ENCODE measurements at places on chromosomes 5 and 9. TPM values are rescaled to one million over a fixed set of nuclear protein-coding genes. Genes with fewer than 3 reads are reported as not detected.

DNA sequence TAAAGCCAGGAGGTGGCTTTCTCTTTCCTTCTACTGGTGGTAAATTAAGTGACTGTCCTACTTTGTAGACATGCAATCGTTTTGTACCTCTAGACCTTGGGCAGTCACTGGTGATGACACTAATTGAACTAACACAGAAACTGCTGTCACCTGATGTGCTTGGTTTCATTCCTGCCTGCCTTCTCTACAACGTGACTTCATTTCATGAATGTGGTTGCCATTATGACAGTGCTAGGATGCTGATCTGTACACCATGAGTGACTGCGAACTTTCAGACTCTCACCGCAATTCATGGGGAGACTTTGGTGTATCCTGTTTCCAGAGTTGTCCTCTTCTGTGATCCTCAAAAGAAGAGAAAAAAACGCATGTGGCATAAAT is 47.5 kb downstream of the UBE2QL1 start:
- H3K36me3 ChIP-seq: no peaks in the 10 kb centered on the region
- peaks cover 53% of the 10 kb centered on the region for H3K27me3 ChIP-seq
- no peak overlapping the region for H3K27ac ChIP-seq
- DNase-seq: no peak
- no peak overlapping the region for H3K4me3 ChIP-seq

- DNase-seq: no peak
- H3K4me3 ChIP-seq: peak overlapping the region; percentile 38
- peak overlapping the region; percentile 80 for H3K27ac ChIP-seq
- H3K4me1 ChIP-seq: peaks cover 49% of the 10 kb centered on the region
- no peaks in the 10 kb centered on the region for H3K27me3 ChIP-seq
- H3K36me3 ChIP-seq: peaks cover 4% of the 10 kb centered on the region
Measured at GRCh38 chr9:121289026-121289771, 21.2 kb downstream of the GSN start.

DNA sequence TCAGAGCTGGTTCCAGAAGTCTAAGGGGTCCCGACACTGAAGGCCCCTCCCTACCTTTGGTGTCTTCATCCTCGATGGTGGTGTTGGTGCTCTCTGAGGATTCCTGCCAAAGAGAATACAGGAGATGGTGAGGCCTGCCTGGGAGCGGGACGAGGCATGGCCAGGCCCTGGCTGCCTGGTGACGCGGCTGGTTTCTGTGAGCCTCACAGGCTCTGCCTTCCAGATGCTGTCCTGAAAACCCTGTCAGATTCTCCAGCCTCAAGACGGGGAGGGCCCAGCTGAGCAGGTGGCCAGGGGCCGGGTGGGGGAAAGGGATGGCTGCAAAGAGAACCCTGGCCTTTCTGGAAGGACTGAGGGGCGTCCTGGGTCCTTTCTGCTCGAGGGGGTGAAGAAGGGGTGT is 48.8 kb downstream of the SLC6A7 start:
- H3K36me3 ChIP-seq: no peaks in the 10 kb centered on the region
- H3K4me1 ChIP-seq: no peaks in the 10 kb centered on the region
- no peak overlapping the region for H3K4me3 ChIP-seq
- no peak overlapping the region for H3K27ac ChIP-seq
- DNase-seq: no peak

DNA sequence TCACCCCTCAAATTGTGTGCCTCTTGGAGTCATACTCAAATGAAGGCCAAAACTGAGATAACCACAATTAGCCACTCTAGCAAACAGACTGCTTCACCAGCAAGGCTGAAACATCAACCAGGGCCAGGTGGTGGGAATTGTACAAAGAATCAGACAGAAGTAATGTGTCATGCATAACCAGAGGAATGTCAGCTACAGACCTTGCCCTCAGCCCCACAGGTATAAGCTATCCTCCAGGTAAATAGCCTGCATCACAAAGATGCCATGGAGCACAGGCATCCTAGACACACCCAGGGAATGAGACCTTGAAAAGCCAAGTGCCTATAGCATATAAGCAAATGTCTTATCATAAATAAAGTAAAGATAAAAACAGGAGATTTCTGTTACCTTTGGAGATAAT is 242.7 kb downstream of the CETN3 start:
- no peak overlapping the region for H3K27ac ChIP-seq
- no peaks in the 10 kb centered on the region for H3K36me3 ChIP-seq
- DNase-seq: no peak
- H3K27me3 ChIP-seq: peaks cover 5% of the 10 kb centered on the region
- H3K4me1 ChIP-seq: peaks cover under 1% of the 10 kb centered on the region

DNA sequence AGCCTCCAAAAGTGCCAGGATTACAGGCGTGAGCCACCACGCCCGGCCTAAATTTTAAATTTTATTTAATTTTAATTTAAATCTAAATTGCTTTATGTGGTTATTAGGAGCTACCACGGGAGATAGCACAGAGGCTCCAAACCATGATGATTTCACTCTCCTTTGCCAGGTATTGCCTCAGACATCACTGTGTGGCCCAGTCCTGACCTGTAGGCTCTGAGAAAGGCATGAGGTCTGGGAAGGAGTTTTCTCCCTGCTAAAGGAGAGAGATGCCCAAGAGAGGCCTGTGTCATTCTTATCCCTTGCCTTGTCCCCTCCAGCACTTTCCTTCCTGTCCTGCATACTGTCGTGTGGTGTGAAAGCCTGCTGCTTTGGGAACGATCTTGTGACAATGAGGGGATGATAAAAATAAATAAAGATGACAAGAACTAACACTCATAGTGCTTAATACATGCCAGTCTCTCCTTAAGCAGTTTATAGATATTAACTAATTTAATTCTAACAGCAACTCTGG is 37.0 kb upstream of the BASP1 start:
- no peaks in the 10 kb centered on the region for H3K36me3 ChIP-seq
- no peaks in the 10 kb centered on the region for H3K27me3 ChIP-seq
- H3K4me3 ChIP-seq: no peak overlapping the region
- peak overlapping the region; percentile 46 for H3K27ac ChIP-seq
- peaks cover 10% of the 10 kb centered on the region for H3K4me1 ChIP-seq

DNA sequence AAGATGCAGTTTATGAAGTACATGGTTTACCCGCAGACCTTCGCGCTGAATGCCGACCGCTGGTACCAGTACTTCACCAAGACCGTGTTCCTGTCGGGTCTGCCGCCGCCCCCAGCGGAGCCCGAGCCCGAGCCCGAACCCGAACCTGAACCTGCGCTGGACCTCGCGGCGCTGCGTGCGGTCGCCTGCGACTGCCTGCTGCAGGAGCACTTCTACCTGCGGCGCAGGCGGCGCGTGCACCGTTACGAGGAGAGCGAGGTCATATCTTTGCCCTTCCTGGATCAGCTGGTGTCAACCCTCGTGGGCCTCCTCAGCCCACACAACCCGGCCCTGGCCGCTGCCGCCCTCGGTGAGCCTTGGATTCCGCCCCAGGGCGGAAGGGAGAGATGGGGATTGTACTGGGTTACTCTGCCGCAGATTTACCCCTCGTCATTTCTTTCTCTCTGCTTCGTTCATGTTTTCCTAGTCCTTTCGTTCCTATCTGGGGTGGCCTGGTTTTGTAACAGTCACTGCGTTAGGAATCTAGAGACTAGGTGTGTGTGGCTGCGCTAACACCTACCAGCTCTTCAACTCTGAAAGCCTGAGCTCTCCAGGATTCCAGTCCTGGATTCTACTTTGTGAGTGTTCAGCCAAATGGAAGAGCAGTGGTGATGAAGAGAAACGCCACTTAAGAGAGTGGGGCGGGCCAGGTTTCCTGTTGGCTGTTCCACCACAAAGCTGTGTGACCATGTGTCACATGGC is 638 bp downstream of the MRPS30 start:
- peak overlapping the region; percentile 95 for H3K27ac ChIP-seq
- peaks cover 37% of the 10 kb centered on the region for H3K4me1 ChIP-seq
- H3K4me3 ChIP-seq: peak overlapping the region; percentile 97
- peak; percentile 64 for DNase-seq

- no peak overlapping the region for H3K27ac ChIP-seq
- H3K4me3 ChIP-seq: no peak overlapping the region
- no peaks in the 10 kb centered on the region for H3K36me3 ChIP-seq
- H3K4me1 ChIP-seq: no peaks in the 10 kb centered on the region
- no peak for DNase-seq
- H3K27me3 ChIP-seq: no peaks in the 10 kb centered on the region
Measured at GRCh38 chr5:115160975-115161475, 8.7 kb downstream of the TRIM36 start.

Gene FOXD4
- 2.4 TPM for total RNA-seq

Gene KCNT1
- not detected for total RNA-seq

Gene FRMPD1
- not detected for total RNA-seq

Gene NRG2
- total RNA-seq: 0.23 TPM

Gene ANKRD18A
- total RNA-seq: 46.0 TPM
